ENCODE measurements at places on chromosomes 7 and 10.
A peak's percentile ranks its signal among the peaks of the same experiment; 100 is the strongest.

DNA sequence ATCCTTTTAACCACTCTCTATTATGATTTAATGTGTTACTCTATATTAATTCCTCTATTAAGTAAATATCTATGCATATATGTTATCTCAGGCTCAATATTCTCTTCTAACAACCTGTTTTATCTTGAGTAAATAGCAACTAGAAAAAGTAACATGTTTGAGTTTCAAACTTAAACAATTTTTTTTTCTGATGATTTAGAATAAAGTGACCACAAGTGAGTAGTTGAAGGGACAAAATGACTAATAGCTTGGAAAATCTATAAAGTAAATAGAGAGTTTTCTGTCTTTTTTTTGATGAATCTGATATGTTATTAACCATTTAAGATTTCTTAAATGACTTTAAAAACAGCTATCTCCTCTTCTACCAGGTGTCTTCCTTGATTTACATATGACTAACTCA is 483.8 kb downstream of the TFEC start:
- no peak for DNase-seq

- no peak for DNase-seq
Measured at GRCh38 chr7:80623503-80624252, 14.8 kb upstream of the CD36 start.

GRCh38 chr7:65475734-65476319 is 102.2 kb downstream of the ZNF92 start:
- DNase-seq, result no peak

DNA sequence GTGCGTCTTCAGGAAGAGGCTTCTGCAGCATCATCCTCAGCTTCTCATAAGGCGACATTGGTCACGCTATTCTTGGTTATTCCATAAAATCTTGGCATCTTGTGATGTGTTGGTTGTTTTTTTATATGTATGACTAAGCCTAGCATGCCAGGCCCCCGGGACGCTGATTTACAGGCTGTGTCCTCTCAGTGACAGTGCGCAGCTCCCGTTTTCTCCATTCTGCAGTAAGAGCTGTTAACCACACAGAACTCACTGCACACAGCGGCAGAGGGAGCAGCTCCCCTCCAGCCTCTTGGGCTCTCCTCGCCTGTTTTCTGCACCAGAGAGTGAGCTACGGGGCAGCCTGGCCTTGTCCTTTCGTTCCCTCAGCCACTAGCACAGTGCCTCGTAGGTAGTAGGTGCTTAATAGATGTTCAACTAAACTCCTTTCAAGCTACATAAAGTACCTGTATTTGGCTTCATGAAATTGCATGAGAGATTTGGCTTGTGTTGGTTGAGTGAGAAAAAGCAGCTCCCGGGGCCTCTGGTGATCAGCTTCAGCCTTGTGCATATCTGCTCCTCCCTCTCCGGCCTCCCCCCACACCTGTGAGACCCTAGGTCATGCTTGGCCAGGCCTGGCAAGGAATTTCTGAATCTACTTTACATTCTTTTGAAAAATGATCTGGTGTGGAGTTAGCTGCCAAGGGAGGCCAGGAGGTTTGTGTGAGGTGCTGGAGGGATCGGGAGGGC is 116.2 kb downstream of the WDR37 start:
- no peak for DNase-seq

DNA sequence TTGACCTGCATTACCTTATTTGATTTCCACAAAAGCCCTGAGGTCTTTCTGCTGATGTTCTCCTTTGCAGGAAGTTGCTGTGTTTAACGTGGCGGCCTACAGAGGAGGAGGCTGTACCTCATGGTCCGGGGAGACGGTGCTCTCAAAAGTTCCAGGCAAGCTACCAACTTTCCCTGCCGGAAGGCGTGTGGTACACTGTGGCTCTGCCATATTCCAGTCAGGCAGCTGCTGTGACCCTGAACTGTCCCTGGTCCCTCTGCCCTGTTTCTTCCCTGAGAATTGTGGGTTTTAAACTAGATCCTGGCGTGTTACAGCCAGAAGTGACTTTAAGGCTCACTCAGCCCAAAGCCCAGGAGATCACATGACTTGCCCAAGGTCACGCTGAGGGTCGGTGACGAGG is 139.2 kb downstream of the TEX36 start:
- DNase-seq, result no peak

DNA sequence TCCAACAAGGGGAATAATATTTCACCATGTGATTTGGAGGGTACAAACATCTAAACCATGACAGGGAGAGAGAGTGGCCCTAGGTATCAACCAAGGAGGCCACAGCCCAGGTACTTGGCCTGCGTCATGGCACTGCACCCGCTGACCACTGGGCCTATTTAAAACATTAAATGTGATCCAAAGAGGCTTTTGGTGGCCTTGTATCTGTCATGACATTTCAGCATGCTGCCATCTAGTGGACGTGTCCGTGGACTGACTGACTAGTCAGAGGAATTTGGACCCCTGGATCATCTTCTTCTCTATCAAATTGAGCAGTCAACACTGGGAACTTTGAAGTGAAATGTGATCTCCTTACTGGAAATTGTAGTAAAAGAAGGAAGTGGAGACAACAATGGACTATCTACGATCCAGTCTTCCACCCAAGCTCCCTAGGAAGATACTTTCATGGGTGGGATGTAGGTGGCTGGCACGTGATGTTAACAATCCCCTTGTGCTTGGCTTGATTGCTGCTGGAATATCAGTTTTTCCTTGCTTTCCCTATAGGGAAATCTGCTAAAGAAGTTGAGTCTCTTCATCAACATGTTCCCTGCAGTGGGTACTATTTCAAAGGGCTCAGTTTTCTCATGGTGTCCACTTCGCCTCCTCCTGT is 24.6 kb upstream of the ITGA8 start:
- DNase-seq, result peak; percentile 7

GRCh38 chr7:27409776-27410175 is 167.2 kb downstream of the EVX1 start:
- DNase-seq, result no peak

DNA sequence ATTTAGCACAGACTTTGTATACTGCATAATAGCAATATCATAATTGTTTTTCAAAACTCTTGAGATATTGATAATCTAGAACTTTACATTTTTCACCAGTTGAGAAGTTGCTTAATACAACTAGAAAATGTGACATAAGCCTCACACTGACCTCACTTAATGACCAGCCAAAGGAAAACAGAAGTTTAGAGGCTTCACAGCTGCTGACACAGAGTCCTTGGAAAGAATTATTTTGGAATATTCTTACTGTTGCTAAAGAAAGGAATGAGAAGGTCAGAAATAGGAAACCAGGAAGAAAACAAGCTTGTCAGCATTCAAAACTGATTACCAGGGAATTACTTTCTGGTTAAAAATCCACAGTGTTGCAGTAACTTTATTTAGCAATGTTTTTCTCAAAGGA is 35.5 kb upstream of the WASL start:
- no peak for DNase-seq

DNA sequence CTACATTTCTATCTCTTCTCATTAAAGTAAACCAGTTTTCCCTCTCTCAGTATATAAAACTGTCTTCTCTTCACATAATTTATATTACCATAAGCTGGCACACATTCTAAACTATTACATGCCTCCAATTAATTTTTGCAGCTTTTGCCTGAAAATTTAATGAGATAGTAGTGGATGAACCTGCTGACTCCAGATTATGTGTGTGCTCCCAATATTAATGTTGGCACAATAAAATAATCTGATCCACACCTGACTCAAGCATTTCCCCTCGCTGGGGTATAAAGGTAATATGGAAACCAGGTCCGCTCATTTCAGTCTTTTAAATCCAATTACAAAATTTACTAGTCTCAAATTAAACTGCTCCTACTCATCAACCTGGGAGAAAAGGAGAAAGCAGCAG is 63.4 kb downstream of the CTBP2 start:
- DNase-seq, result no peak

DNA sequence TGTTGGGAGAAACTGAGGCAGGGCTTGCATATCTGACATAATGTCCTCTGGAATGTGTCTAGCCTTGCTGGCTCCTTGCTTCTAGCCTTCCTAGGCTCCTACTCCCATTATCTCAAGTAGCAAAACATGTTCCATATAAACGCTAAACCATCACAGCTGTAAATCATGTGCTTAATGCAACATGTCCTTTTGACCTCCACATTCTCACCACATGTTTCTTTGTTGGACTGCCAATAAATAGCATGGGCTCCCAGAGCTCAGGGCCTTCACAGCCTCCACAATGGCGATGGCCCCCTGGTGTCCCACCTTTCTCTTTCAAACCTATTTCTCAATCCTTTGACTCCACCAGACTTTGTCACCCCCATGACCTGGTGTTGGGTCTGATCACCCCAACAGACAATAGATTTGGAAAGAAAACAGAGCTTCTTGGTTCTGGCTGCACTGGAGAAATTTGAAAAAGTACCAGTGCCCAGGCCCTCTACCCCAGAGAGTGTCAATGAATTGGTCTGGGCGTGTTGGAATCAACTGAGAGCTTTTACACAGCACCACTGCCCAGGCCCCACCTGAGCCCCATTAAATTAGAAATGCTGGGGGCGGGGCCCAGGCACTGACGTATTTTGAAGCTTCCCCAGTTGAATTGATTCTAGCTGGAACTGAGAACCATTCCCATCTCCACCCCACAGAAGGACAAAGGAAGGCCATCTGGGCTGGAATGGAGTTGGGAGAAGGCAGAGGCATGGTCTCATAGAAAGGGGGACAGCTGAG is 41.3 kb upstream of the GGCT start:
- DNase-seq, result no peak

- no peak for DNase-seq
Measured at GRCh38 chr10:104622175-104622574, 18.9 kb upstream of the SORCS3 start.

DNA sequence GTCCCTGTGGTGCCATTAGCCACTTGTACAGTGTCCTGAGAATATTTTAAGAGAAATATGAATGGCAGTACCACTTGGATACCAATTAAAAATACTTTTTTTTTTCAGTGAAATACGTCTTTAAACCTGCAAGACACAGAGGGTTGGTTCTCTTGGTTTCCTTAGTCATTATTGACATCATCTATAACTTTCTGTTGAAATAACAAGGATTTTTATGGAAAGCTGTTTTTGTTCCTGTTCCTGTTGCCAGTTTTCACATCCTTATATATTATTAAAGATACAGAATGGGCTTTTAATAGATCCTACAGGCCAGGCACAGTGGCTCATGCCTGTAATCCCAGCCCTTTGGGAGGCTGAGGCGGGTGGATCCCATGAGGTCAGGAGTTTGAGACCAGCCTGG is 579.9 kb downstream of the AUTS2 start:
- no peak for DNase-seq

- DNase-seq, result no peak
Measured at GRCh38 chr10:56349611-56350010, 11.4 kb downstream of the ZWINT start.

DNA sequence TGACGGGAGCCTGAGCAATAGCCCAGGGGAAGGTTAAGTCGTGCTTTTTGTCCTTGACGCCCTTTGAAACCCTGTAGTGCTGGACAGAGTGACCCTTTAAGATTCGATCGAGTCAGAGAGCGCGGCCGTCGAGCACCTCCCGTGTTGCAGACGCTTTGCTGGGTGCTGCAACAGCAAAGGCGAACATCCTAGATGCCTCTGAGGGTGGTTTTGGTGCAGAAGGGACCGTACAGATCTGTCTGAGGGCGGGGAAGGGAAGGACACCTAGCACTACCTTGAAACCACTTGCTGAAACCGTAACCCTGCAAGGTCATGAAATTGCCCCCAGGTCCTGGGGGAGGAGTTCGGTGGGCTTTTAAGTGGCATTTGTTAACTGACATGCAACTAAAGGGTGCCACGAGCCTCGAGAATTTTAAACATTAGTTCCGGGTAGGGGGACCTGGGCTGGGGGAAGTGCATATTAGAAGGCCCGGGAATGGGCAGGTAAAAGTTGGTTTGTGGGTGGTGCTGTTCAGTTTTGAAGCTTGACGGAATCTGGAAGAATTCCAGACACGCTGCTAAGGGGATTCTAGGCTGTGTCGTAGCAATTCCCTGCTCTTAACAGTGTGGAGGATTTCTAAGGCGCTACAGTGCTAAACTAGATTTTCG is 786 bp downstream of the ATP5F1C start:
- no peak for DNase-seq

GRCh38 chr7:101605611-101606497 is 23.2 kb downstream of the MYL10 start:
- DNase-seq, result no peak

DNA sequence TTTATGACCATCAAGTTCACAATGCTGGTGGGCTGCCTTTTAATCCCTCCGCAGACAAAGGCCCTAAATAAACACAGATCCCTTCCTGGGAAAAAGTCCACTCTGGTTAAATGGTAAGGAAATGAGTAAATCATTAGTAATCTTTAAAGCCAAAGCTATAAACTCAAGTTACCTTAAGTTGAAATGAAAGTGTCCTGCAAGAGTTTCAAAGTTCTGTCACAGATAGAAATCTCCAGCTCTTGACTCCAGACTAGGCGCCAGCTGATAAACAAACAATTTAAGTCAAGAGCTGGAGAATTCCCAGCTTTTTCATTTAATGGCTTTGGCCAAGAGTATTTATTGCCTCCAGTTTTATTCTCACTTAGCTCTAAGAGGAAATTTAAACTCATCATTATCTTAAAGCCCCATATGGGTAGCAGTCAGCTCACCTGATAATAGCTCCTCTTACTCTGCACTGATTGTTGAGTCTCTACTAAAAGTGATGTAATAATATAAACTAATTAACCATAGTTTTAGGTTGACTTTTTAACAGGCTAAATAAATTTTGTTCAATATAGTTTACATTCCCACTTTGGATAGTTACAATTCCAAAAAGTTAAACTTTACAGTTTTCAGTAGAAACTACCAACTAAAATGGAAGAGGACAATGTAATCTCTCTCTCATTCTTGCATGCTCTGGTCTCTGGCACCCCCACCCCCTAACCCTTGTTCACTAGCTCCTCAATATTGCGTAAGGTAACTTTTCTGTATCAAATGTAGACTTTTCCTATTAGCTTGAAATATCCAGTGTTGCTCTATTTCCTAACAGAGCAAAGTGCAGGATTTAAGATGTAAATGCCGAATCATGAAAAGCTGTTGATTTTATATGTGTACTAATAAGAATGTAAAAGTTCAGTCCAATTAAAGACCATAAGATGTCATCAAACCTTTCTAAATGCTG is 56.1 kb downstream of the HIBADH start:
- DNase-seq, result no peak

GRCh38 chr10:123863721-123864482 is 27.7 kb downstream of the CPXM2 start:
- no peak for DNase-seq

- DNase-seq, result no peak
Measured at GRCh38 chr7:33874943-33875342, 30.4 kb upstream of the BMPER start.

GRCh38 chr10:34854147-34854601 is 39.1 kb upstream of the PARD3 start:
- no peak for DNase-seq
